GM12878 (cell line): ENCODE measurements at places on chromosomes 6 and 20. TPM values are rescaled to one million over a fixed set of nuclear protein-coding genes. Genes with fewer than 3 reads are reported as not detected.

BIRC7 gene
- polyA plus RNA-seq: not detected in 2 replicates

SLC17A2 gene
- not detected in 2 replicates for polyA plus RNA-seq

TTLL9 gene
- polyA plus RNA-seq: not detected in 2 replicates

BMP2 gene
- polyA plus RNA-seq: 0.14 and 0.42 TPM in 2 replicates
